Activated T-helper 1 cell treated with anti-CD3 and anti-CD28 coated beads, Interleukin-12 subunit alpha, Interleukin-12 subunit beta, Interleukin-2, Interleukin-4 antibody, amounts not matched to agents 30 ng/mL and 10 ng/mL and 1 ng/mL, durations not matched to agents 14 hours and 24 hours and 36 hours (primary cell): ENCODE measurements at places on chromosomes 7 and 10. TPM values are rescaled to one million over a fixed set of nuclear protein-coding genes. Genes with fewer than 3 reads are reported as not detected.

DNA sequence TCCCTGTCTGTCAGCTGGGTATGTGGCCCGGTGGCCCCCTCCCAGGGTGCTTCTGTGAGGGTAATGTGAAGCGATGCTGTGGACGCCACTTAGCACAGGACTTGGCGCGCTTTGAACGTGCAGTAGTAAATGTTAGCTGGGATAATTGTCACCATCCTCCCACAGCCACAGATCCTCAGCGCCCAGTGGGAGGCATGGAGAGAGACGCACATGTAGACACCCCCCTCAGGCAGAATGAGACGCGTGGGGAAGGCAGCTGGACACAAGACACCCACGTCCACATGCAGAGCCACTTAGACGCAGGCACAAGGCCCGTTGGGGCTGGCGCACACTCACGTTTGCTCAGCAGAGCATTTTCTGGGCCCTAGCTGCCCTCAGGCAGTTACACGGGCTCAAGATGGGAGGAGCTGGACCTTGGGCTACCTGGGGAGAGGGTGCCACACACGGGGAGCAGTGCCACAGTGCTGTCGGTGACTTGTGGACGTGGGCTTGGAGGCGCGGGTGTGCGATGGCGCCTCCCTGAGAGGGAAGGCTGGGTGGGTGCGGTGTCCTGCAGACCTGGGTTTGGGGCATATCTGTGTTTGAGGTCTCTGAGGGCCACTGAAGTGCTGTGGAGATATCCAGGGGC lies 26.4 kb downstream of the ADCYAP1R1 start:
- H3K27me3 ChIP-seq: peaks cover 4% of the 10 kb centered on the region
- no peaks in the 10 kb centered on the region for H3K36me3 ChIP-seq
- H3K4me1 ChIP-seq: no peaks in the 10 kb centered on the region
- no peak overlapping the region for H3K4me3 ChIP-seq

Gene NDUFB8
- total RNA-seq: 292 and 304 TPM in 2 replicates

DNA sequence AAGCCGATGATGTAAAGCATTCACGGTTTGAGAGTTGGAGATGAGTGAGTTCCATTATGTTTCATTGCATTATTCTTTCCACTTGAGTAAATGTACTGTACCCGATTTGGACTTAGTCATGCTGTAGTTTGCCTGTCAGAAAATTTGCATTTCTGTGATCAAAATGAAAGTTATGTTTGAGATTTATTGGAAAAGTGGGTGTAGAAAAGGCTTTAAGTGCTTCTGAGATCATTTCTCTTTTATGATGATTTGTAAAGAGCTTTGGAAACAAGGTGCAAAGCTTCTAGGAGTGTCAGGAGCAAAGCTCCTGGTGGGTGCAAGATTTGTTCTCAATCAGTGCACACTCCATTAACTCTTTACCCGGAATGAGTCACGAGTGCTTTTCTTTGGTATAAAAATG lies 204.1 kb upstream of the POM121L12 start:
- no peaks in the 10 kb centered on the region for H3K27me3 ChIP-seq
- DNase-seq: no peak
- no peak overlapping the region for H3K4me3 ChIP-seq
- H3K4me1 ChIP-seq: no peaks in the 10 kb centered on the region

GRCh38 chr7:106231856-106232490 lies 52.8 kb downstream of the NAMPT start:
- H3K4me3 ChIP-seq: no peak overlapping the region
- no peak overlapping the region for H3K27ac ChIP-seq
- H3K4me1 ChIP-seq: no peaks in the 10 kb centered on the region
- no peak for DNase-seq

GRCh38 chr7:32659853-32660252 lies 164.6 kb downstream of the AVL9 start:
- peaks cover 14% of the 10 kb centered on the region for H3K27me3 ChIP-seq
- no peak for DNase-seq
- no peaks in the 10 kb centered on the region for H3K36me3 ChIP-seq
- H3K4me1 ChIP-seq: no peaks in the 10 kb centered on the region
- H3K4me3 ChIP-seq: no peak overlapping the region

DNA sequence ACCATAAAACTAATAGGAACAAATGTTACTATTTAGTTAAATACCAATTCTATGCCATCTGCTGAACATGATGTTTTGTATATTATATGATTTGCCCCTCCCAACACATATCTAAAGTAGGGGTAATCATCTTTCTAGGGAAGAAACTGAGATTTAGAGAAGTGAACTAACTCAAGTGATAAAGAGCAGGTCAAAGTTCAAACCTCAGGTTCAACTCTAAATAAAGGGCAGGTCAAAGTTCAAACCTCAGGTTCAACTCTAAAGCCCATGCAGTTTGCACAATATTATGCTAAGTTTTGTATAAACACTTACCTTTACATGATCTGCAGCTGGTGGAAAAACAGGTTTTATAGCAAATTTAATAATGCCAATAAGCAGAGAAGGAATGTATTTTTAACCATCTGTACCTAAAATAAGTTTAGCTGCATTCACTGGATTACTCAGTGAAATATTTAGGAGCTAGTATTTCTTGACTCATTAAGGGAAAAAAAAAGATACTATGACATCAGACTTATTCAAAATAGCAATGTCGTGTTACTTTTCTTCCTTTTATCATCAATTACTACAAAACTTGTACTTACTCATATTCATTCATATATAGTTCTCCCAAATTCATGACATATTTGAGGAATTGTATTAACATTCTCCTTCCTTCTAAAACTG lies 1194.3 kb upstream of the CELF2 start:
- no peaks in the 10 kb centered on the region for H3K27me3 ChIP-seq
- H3K27ac ChIP-seq: no peak overlapping the region
- H3K4me3 ChIP-seq: no peak overlapping the region
- no peaks in the 10 kb centered on the region for H3K4me1 ChIP-seq
- no peaks in the 10 kb centered on the region for H3K36me3 ChIP-seq
- DNase-seq: no peak

Gene CYP3A4
- total RNA-seq: not detected in 2 replicates

Gene SORCS3
- not detected in 2 replicates for total RNA-seq

- no peak overlapping the region for H3K27ac ChIP-seq
- no peak for DNase-seq
- no peak overlapping the region for H3K4me3 ChIP-seq
- H3K36me3 ChIP-seq: peaks cover 21% of the 10 kb centered on the region
- peaks cover 7% of the 10 kb centered on the region for H3K27me3 ChIP-seq
- peaks cover 82% of the 10 kb centered on the region for H3K4me1 ChIP-seq
Measured at GRCh38 chr10:119308551-119309422, 101.4 kb downstream of the GRK5 start.

- peaks cover 17% of the 10 kb centered on the region for H3K36me3 ChIP-seq
- no peaks in the 10 kb centered on the region for H3K27me3 ChIP-seq
Measured at GRCh38 chr7:5203183-5203537, 13.1 kb downstream of the WIPI2 start.

DNA sequence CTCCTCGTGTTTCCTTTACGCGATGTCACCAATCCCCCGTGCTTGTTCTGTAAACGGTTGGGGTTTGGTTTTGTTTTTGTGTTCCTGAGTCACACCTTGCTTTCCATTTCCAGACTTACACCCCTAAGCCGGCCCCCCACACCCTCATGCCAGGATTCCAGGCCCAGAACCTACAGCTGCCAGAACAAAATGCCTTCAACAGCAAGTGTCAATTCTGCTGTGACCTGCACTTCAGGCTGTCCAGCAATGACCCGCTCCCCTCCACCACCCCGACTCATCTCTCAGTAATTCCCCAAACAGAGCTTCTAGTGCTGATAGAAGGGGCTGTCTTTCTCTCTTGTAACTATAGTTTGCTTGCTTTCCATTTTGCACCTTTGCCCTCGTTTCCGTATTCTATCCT lies 722.1 kb upstream of the CELF2 start:
- H3K27me3 ChIP-seq: no peaks in the 10 kb centered on the region
- no peak overlapping the region for H3K4me3 ChIP-seq
- H3K4me1 ChIP-seq: no peaks in the 10 kb centered on the region
- no peak for DNase-seq
- H3K36me3 ChIP-seq: no peaks in the 10 kb centered on the region

GRCh38 chr10:2119316-2119715 lies 382.0 kb upstream of the ADARB2 start:
- H3K27ac ChIP-seq: no peak overlapping the region
- no peaks in the 10 kb centered on the region for H3K4me1 ChIP-seq
- peaks cover 2% of the 10 kb centered on the region for H3K27me3 ChIP-seq
- no peaks in the 10 kb centered on the region for H3K36me3 ChIP-seq

DNA sequence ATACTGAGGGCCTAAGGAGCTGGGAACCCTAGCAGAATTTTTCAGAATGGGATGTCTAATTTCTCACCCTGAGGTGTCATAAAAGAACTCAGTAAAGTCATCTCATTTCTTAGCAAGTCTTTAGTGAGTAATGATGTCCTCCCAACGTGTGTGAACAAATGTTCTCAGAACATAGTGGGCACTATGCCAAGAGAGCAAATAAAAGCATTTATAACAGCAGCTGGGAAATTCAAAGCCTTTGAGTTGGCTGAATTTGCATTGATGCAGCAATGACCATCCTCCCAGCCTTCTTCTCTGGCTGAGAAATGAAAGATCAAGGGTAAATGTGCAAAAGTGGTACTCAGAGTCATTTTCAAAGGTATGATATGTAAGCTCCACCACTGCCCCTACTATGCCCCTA lies 109.4 kb downstream of the FAM107B start:
- peaks cover 39% of the 10 kb centered on the region for H3K4me1 ChIP-seq
- no peaks in the 10 kb centered on the region for H3K27me3 ChIP-seq
- H3K27ac ChIP-seq: peak overlapping the region; percentile 35
- DNase-seq: no peak
- peaks cover 19% of the 10 kb centered on the region for H3K36me3 ChIP-seq

- no peaks in the 10 kb centered on the region for H3K4me1 ChIP-seq
- DNase-seq: no peak
Measured at GRCh38 chr10:58870070-58870469, 306.4 kb upstream of the PHYHIPL start.

Gene UTF1
- total RNA-seq: 0.17 TPM in 1 of 2 replicates, not detected in the other

DNA sequence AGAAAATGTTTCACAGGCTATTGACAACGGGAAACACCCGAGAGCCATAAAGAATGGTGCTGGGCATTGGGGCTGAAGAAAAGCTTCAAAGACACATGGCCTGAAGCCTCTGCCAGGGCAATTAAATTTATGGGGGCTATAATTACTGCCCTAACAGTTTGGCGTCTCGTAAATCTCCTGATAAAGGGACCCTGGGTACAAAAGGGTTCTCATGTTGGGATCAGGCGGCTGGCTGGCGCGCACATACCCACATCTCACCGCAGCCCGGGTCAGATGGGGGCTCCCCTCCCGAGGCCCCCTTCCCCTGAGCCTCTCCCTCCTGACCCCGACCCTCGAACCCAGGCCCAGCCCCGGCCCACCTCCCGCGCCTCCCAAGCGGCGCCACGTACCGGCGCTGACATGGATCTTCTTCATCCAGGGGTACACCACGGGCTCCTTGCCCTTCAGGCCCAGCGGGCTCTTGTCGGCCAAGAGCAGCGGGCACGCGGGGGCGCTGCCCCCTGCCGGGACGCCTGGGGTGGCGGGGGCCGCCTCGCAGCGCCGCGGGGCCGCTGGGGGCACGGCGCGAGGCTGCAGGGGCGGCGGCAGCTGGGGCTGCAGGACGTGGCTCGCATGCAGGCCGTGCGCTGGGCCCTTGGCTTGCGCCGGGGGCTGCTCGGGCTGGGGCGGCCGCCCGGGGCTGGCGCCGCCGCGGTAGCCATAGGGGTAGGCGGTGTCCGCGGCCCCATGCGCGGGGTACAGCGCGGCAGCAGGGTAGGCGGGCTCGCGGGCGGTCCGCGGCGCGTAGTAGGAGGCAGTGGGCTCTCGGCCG lies 623 bp downstream of the HOXA4 start:
- peaks cover 19% of the 10 kb centered on the region for H3K4me1 ChIP-seq
- peak overlapping the region; percentile 15 for H3K4me3 ChIP-seq
- no peak for DNase-seq
- peaks cover 3% of the 10 kb centered on the region for H3K36me3 ChIP-seq

Gene OR6V1
- not detected in 2 replicates for total RNA-seq

DNA sequence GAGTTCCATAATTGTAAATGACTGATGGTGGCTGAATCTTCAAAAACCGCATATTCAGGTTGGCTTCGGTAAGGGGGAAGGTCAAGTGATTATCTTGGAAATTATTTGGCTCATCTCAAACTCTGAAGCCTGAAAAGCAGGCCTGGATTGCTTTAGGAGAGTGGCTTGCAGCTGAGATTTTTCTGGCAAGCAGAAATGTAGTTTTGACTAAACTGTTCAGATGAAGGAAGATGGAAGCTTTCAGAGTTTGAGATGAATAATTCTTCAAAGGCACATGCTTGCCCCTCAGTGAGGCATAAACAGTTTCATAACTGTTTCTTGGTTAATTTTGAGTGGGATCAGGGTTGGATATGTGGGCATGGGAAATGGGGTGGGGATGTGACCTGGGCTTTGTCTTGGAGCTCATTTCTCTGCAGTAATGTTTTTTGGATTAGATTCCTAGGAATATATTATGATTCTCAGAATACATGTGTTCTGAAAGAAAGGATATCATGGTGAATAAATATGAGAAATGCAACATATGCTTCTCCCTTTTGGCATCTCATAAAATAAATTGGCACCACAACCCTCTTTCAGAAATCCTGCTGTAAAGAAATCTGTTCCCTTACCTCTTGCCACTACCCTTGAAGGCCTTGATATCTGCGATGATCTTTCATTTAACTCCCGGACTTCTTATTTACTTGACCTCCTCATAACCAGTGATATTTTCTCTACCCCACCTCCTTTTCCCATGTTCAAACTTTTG lies 469.2 kb downstream of the ADRA2A start:
- H3K4me1 ChIP-seq: no peaks in the 10 kb centered on the region
- no peak for DNase-seq
- no peak overlapping the region for H3K4me3 ChIP-seq
- H3K36me3 ChIP-seq: no peaks in the 10 kb centered on the region
- H3K27me3 ChIP-seq: no peaks in the 10 kb centered on the region
